ENCODE measurements at places on chromosomes 6 and 20.

DNA sequence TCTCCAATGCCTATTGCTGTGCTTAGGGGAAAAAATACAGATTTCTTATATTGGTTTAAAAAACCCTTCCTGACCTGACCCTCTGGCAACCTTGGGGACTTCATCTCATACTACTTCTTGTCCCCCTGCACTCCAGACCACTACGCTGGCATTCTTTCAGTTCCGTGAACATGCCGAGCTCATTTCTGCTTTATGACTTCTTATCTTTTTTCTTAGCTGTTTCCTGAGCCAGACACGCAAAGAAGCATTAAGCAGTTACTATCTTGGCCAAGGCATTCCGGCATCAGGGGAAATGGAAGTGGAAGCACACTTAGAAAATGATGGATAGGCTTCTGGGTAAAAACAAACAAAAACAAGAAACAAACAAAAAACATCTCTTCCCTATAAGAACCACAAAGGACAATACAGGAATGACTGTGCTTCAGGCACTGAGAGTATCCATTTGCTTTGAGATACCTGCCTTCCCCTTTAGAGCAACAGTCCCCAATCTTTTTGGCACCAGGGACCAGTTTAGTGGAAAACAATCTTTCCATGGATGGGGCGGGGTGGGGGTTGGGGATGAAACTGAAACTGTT, 4.4 kb upstream of the CCDC28A start:
- no peak for DNase-seq

DNA sequence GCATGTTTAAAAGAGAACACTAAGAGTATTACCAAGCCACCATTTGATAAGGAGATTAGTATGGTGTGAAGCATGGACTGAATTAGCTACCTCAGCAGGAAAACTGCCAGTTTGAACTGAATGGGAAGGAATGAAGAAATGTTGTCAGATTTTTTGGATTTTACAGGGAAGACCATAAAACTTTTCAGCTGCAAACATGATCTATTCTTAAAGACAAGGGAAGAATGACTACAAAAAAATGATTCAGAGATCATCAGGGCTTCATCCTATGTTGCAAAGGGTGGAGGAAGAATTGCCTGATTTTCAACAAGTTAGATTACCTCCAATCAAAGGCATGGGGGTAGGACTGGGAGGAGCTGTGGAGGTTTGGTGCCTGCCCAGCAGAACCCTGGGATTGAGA, 49.3 kb upstream of the MTRF1L start:
- no peak for DNase-seq

GRCh38 chr6:113052506-113052905, 705.4 kb downstream of the RFPL4B start:
- no peak for DNase-seq

- DNase-seq, result no peak
Observed at GRCh38 chr20:57928181-57928967, 218.6 kb upstream of the PMEPA1 start.

- no peak for DNase-seq
Observed at GRCh38 chr6:117169064-117169665, 96.2 kb upstream of the VGLL2 start.
